ENCODE measurements at places on chromosomes 13 and 19. TPM values are rescaled to one million over a fixed set of nuclear protein-coding genes. Genes with fewer than 3 reads are reported as not detected.
A peak's percentile ranks its signal among the peaks of the same experiment; 100 is the strongest.

DNA sequence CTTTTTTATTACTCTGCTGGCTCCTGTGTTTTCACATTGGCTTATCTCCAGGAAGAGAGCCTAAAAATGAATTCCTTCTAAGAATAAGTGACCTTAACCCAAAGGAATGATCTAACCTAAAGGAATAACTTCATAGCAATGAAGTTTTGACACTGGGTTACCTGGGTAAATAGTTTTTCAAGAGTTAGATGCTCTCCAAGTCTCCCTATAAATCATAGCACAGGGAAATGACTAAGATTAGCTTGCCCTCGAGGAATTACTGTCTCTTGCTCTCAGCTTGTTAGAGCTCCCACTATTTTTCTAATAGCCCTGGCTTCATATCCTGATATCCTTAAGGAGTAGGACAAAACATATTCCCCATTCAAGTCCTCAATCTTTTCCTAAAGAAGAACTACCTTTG is 66.3 kb downstream of the SPRY2 start:
- H3K27ac ChIP-seq: no peak overlapping the region
- DNase-seq: no peak
- no peaks in the 10 kb centered on the region for H3K36me3 ChIP-seq
- no peak overlapping the region for H3K4me3 ChIP-seq
- H3K27me3 ChIP-seq: no peaks in the 10 kb centered on the region

GRCh38 chr19:38733493-38734175 is 10.6 kb downstream of the CAPN12 start:
- peaks cover 33% of the 10 kb centered on the region for H3K36me3 ChIP-seq
- H3K4me3 ChIP-seq: no peak overlapping the region
- DNase-seq: no peak
- peaks cover 5% of the 10 kb centered on the region for H3K4me1 ChIP-seq
- no peaks in the 10 kb centered on the region for H3K27me3 ChIP-seq

DNA sequence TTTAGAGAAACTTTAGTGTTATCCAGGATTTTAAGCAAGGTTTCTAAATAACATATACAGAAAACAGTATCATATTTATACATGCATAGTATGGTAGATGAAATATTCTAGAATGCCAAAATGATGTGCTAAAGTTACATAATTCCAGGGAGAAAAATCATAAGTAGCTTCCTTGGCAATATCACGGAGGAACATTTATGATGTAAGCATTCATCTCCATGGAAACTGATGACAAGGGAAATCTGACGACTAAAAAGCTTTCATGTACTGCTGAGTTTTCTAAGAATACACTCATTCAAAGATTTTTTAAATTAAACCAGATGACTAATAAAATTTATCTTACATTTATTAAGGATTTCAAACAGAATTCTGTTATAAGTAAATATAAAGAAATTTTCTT is 4.7 kb downstream of the TEX30 start:
- H3K36me3 ChIP-seq: no peaks in the 10 kb centered on the region
- DNase-seq: no peak
- H3K4me3 ChIP-seq: no peak overlapping the region
- no peaks in the 10 kb centered on the region for H3K27me3 ChIP-seq
- no peaks in the 10 kb centered on the region for H3K4me1 ChIP-seq

ISYNA1 gene
- total RNA-seq: 82.2 TPM

- H3K4me1 ChIP-seq: peaks cover 30% of the 10 kb centered on the region
- DNase-seq: peak; percentile 47
- H3K36me3 ChIP-seq: no peaks in the 10 kb centered on the region
- H3K4me3 ChIP-seq: peak overlapping the region; percentile 99
- peak overlapping the region; percentile 99 for H3K27ac ChIP-seq
Observed at GRCh38 chr13:50126993-50127725, 111.9 kb downstream of the KCNRG start.

- H3K4me3 ChIP-seq: no peak overlapping the region
Observed at GRCh38 chr13:90032841-90033493, 1314.5 kb upstream of the MIR17HG start.

GRCh38 chr13:91203430-91203829 is 144.1 kb upstream of the MIR17HG start:
- H3K4me1 ChIP-seq: no peaks in the 10 kb centered on the region
- H3K4me3 ChIP-seq: no peak overlapping the region
- DNase-seq: no peak

- H3K4me3 ChIP-seq: no peak overlapping the region
- H3K4me1 ChIP-seq: peaks cover 9% of the 10 kb centered on the region
- H3K27ac ChIP-seq: no peak overlapping the region
- no peaks in the 10 kb centered on the region for H3K27me3 ChIP-seq
- H3K36me3 ChIP-seq: no peaks in the 10 kb centered on the region
Observed at GRCh38 chr19:7852851-7853769, 21.1 kb downstream of the PRR36 start.

GRCh38 chr19:5052515-5052914 is 83.6 kb downstream of the KDM4B start:
- H3K4me1 ChIP-seq: peaks cover 20% of the 10 kb centered on the region
- H3K27ac ChIP-seq: no peak overlapping the region
- no peak overlapping the region for H3K4me3 ChIP-seq
- H3K27me3 ChIP-seq: no peaks in the 10 kb centered on the region
- no peaks in the 10 kb centered on the region for H3K36me3 ChIP-seq

DNA sequence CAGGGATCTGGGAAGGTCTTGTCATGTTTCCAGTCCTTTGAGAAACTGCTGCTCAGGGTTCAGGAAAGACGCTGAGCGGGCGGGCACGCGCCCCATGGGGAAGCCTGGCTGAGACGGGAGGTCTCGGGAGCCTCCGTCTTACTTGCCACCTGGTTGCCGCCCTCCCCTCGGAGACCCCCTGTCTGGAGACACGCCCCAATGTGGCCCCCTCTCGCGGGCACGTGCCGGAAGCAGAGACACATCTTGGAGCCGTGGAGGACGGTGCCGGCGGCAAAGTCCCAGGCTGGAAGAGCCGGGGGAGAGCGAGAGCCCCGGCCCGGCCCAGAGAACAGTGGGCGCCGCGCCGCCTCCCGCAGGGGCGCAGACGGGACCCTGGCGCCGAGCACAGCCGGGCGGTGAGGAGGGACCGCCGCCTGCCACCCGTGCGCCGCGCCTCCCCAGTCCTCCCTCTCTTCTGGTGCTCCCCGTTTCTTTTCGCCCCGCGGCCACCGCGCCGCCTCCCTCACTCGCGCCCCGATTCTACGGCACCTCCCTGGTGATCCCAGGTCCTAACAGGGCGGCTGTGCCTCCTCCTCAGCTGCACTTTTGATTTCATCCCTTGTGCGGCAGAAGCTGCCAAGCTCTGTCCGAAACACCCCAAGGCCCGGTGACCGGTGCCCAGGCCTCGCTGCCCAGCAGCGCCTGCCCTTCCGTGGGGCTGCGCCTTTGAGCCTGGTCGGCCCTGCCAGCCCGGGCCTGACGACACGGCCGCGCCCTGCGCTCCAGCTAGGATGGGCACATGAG is 15.5 kb downstream of the GJB2 start:
- H3K4me3 ChIP-seq: peak overlapping the region; percentile 29
- no peak overlapping the region for H3K27ac ChIP-seq
- no peak for DNase-seq
- H3K27me3 ChIP-seq: peaks cover 46% of the 10 kb centered on the region
- H3K36me3 ChIP-seq: no peaks in the 10 kb centered on the region

HSH2D gene
- not detected for total RNA-seq

GRCh38 chr19:10603873-10604459 is 16.9 kb upstream of the AP1M2 start:
- H3K36me3 ChIP-seq: no peaks in the 10 kb centered on the region
- H3K27ac ChIP-seq: peak overlapping the region; percentile 99
- DNase-seq: peak; percentile 33
- peaks cover 18% of the 10 kb centered on the region for H3K4me1 ChIP-seq

DNA sequence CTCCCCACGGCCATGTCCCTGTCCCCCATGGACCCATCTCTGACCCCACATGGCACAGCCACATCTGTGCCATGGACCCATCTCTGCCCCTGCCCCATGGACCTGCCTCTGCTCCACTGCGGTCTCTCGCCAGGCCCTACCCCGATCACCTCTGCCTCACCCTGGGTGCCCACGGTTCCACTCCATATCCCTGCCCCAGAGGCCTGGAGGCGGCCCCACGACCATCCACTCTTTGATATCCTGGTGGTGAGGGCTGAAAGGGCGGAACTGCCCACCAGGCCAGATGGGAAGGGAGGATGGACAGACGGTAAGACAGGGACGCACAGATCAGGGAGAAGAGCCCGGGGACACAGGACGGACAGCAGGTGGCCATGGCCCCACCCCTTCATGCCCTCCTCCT is 327 bp downstream of the PTGER1 start:
- H3K4me3 ChIP-seq: no peak overlapping the region
- no peak overlapping the region for H3K27ac ChIP-seq
- H3K36me3 ChIP-seq: peaks cover 48% of the 10 kb centered on the region
- no peaks in the 10 kb centered on the region for H3K27me3 ChIP-seq
- H3K4me1 ChIP-seq: peaks cover 19% of the 10 kb centered on the region

DNA sequence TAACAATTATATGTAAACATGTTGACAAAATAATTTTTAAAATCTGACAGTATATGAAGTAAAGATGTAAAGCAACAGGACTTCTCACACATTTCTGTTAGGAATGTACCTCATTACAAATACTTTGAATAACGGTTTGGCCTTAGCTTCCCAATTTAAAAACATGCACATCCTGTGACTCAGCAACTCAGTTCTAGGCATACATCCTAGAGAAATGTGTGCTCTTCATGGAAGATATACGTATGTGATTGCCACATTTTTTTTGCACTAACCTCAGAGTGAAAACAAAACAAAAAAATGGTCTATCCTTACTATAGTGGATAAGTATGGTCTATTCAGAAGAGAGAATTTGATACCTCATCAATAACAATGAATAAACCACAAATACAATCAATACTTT is 314.6 kb downstream of the LIG4 start:
- no peak overlapping the region for H3K27ac ChIP-seq
- H3K36me3 ChIP-seq: no peaks in the 10 kb centered on the region
- H3K27me3 ChIP-seq: no peaks in the 10 kb centered on the region
- H3K4me3 ChIP-seq: no peak overlapping the region
- no peak for DNase-seq

DNA sequence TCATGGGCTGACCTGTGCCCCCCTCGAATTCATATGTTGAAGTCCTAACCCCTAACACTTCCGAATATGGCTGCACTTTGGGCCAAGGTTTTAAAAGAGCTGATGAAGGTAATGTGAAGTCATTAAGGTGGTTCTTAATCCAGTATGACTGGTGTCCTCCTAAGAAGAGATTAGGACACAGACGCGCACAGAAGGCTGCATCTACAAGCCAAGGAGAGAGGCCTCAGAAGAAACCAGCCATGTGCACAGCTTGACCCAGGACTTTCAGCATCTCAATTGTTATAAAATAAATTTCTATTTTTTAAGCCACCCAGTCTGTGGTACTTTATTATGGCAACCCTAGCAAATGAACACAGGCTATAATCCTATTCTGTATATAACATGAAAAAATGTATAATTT is 99.9 kb downstream of the DOCK9 start:
- H3K4me3 ChIP-seq: no peak overlapping the region
- DNase-seq: no peak
- no peak overlapping the region for H3K27ac ChIP-seq
- no peaks in the 10 kb centered on the region for H3K27me3 ChIP-seq
- H3K36me3 ChIP-seq: peaks cover 4% of the 10 kb centered on the region
- H3K4me1 ChIP-seq: no peaks in the 10 kb centered on the region

FAAP24 gene
- total RNA-seq: 2.1 TPM

GRCh38 chr19:4966591-4966990 is 2.3 kb upstream of the KDM4B start:
- no peak overlapping the region for H3K4me3 ChIP-seq
- no peak overlapping the region for H3K27ac ChIP-seq
- DNase-seq: no peak
- peaks cover 30% of the 10 kb centered on the region for H3K4me1 ChIP-seq
- no peaks in the 10 kb centered on the region for H3K27me3 ChIP-seq
- H3K36me3 ChIP-seq: no peaks in the 10 kb centered on the region

- no peak overlapping the region for H3K27ac ChIP-seq
- no peaks in the 10 kb centered on the region for H3K36me3 ChIP-seq
- H3K4me3 ChIP-seq: no peak overlapping the region
- DNase-seq: no peak
- H3K27me3 ChIP-seq: no peaks in the 10 kb centered on the region
Observed at GRCh38 chr13:40105231-40105630, 449.8 kb downstream of the COG6 start.

DNA sequence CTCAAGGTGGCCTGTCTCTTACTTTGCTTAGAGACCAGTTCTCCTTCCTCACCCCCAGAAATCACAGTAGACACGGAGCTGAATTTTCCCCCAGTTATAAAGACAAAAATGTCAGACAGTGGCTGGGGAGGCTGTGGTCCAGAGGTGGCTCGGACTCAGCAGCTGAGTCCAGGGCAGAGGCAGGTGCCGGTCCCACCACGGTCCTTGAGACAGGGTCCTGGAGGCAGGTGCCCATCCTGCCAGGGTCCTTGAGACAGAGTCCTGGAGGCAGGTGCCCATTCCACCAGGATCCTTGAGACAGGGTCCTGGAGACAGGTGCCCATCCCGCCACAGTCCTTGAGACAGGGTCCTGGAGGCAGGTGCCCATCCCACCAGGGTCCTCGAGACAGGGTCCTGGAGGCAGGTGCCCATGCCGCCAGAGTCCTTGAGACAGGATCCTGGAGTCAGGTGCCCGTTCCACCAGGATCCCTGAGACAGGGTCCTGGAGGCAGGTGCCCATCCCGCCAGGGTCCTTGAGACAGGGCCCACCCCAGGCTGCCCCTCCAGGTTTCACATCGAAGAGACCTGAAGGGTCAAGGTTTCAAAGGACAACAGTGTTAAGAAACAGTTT is 23.1 kb downstream of the PEPD start:
- no peak overlapping the region for H3K4me3 ChIP-seq
- no peak for DNase-seq
- H3K4me1 ChIP-seq: no peaks in the 10 kb centered on the region
- no peaks in the 10 kb centered on the region for H3K27me3 ChIP-seq

DNA sequence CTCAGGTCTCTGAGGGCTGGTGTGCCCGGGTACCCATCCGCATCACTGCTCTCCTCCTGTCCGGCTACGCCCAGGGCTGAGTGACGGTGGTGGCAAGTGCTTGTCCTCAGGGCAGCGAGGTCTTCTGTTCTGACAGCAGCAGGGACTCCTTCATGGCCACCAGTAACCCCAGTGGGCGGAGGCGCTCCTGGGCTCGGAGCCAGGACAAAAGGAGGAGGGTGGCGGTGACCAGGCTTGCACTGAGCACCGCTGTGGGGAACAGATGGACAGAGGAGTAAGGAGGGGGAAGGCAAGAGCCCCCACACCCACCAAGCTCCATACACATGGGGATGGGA is 5.8 kb downstream of the CD320 start:
- peak overlapping the region; percentile 8 for H3K27ac ChIP-seq
- peaks cover 3% of the 10 kb centered on the region for H3K4me1 ChIP-seq
- peaks cover 26% of the 10 kb centered on the region for H3K36me3 ChIP-seq
- no peaks in the 10 kb centered on the region for H3K27me3 ChIP-seq
- H3K4me3 ChIP-seq: no peak overlapping the region
- peak; percentile 4 for DNase-seq

GRCh38 chr13:44146138-44146537 is 227.5 kb upstream of the SERP2 start:
- H3K4me3 ChIP-seq: no peak overlapping the region
- DNase-seq: peak; percentile 3
- H3K36me3 ChIP-seq: no peaks in the 10 kb centered on the region
- H3K4me1 ChIP-seq: no peaks in the 10 kb centered on the region

DNA sequence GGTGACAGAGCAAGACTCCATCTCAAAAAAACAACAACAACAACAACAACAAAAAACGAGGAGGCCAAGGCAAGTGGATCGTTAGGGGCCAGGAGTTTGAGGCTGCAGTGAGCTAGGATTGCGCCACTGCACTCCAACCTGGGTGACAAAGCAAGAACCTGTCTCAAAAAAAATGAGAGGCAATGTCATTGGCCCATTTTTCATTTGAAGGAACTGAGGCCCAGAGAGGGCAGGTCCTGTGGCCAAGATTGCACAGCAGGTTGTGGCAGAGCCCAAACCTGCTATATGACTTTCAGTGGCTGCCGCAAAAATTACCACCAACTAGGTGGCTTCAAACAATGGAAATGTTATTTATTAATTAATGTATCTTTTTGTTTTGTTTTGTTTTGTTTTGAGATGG is 5.5 kb downstream of the PIK3R2 start:
- H3K36me3 ChIP-seq: no peaks in the 10 kb centered on the region
- DNase-seq: no peak
- no peaks in the 10 kb centered on the region for H3K27me3 ChIP-seq
- peak overlapping the region; percentile 86 for H3K27ac ChIP-seq
